Stimulated activated CD4-positive, alpha-beta T cell treated with anti-CD3 and anti-CD28 coated beads, Interleukin-12 subunit alpha, Interleukin-12 subunit beta, amount 100 ng/mL, for 48 hours (primary cell): ENCODE measurements at places on chromosomes 5 and 9.

GRCh38 chr9:75687359-75687953, 203.0 kb upstream of the PCSK5 start:
- no peak for DNase-seq

DNA sequence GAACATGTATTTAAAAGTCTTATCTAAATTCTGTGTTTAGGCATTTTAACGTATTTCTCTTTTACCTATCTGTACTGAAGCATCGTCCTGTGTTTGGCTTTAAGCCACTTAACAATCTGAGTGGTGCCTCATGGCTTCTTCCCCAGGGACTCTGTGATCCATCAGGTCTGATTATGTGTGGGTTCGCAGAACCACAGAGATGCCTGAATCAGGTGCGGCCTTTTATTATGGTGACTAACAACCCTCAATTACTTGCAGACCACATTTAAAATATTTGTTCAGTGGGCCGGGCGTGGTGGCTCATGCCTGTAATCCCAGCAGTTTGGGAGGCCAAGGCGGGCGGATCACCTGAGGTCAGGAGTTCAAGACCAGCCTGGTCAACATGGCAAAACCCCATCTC, 39.6 kb upstream of the SAP30L start:
- no peak for DNase-seq

DNA sequence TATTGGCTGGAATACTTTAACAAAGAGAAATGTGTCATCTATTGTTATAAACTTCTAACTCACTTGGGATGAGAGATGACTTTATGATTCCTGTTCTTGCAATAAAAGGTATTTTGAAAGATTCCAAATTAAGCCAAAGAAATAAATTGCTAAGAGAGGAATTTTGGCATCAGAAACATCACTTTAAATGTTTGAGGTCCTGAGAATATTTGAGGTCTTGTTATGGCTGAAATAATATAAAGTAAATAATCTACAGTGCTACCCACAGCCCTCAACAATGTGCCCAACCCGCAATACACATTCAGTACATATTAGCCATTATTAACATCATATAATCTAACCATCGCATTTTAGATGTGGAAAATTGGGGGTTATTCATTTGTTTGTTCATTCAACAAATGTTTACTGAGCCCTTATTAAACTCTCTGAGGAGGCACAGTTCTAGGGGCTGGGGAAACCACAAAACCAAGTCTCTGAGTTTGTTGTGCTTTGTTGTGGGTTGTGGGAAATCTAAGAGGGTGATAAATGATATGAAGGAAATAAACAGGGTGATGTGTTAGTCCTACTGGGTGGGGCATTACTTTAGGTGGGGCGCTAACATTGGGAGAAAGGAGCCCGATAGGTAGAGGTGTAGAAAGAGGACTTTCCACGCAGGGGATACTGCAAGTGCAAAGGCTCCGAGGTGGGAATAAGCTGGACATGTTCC, 135.2 kb upstream of the CLINT1 start:
- no peak for DNase-seq

GRCh38 chr5:44619875-44620610, 188.7 kb upstream of the MRPS30 start:
- DNase-seq: no peak

DNA sequence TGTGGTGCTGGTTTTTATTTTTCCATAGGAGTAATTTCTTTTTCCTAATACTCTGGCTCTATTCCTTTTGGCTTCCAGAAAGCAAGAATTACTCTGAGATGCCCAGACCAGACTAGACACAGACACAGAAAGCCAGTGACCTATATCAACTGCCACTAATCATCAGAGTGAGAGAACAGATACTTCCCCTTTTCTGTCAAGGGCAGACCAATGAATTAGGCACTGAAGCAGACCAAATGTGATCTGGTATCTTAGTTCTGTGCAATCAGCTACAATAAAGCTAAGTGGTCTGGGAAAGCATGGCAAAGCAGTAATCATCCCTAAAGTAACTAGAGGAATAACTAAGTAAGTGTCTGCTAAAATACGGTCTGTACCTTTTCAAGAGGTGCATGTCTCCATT, 239.1 kb downstream of the ELAVL2 start:
- DNase-seq: no peak

DNA sequence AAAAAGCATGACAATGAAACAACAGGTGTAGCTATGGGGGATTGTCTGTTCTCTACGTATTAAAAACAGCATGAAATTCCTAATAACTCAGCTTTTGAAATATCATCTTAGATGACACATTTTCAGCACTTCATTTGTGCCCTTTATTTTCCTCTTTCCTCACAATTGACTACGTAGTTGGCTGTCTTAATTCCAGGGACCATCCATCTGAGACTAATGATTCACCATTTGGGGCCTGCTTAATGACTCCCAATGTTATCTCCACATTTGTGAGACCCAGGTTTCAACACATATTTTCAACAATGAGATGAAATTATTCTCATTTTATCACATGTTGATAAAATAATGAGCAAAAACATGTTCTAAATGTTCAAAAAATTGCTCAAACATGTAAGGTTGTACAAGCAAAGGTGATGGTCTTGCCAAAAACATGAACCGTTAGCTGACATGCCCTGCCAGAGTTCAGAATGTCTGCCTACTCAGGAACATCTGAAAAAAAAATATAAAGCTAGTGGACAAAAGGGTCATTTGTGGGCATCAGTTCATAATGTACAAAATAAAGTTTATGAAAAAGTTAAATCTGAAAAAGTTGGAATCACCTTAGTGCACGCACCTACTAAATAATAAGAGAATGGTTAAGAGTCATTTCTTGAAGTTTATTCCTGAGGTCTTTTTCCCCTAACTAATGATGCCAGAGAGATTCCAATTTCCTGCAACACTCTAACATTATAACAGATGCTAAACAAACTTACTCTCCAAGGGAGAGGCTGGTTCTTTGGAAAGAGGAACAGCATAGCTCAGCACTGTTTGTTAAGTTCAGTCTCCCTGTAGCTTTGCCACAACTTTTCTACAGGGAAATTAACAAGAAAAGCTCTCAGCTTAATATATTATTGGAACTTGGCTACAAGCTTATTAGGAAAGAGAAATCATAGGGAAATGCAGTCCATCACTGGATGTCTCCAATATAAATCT, 275.5 kb downstream of the SPOCK1 start:
- DNase-seq: no peak
